ENCODE measurements at places on chromosomes 16 and 17. TPM values are rescaled to one million over a fixed set of nuclear protein-coding genes. Genes with fewer than 3 reads are reported as not detected.
A peak's percentile ranks its signal among the peaks of the same experiment; 100 is the strongest.

The SLC52A1 gene
- 0.54 TPM for total RNA-seq

The SPN gene
- 5.8 TPM for total RNA-seq

The ICAM2 gene
- total RNA-seq: 60.3 TPM

DNA sequence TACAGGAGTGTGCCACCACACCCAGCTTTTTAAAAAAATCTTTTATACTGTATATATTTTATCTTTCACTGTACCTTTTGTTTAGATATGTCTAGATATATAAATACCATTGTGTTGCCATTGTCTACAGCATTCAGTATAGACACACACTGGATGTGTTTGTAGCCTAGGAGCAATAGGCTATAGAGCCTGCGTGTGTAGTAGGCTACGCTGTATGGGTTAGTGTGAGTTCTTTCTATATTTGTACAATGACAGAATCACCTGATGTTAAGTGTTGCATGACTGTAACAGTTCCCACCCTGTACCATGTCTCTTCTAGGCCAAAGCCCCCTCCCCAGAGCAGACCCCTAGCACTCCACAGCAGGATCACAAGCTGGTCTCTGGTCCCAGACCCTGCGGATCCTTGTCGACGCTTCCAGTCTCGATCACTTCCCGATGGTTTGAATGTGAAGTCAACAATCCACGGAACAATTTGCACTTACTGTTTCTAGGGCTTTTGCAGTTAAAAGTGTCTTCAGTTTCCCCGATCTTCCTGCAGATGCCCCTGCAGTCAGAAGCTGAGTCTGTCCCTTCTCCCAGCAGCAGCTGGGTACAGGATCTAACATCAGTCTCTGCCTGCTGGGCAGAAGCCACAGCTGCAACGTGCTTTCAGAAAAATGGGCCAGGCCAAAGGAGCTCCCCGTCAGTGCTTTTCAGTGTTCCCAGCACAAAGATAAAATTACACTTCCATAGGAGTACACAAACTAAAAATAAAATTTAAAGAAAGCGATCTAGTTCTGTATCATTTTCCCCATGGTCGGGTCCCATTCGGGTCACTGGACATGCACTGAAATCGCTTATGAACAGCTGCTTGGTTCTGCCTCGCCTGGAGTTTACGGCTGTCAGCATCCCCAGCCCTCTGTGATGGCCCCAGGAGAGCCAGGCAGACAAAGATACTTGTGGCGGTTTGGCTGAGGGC, 35.4 kb downstream of the ADAM11 start:
- no peak for DNase-seq
- H3K27me3 ChIP-seq: no peaks in the 10 kb centered on the region
- no peaks in the 10 kb centered on the region for H3K4me1 ChIP-seq
- peaks cover 10% of the 10 kb centered on the region for H3K36me3 ChIP-seq

GRCh38 chr17:37458805-37459204, 30.9 kb upstream of the DUSP14 start:
- peaks cover 15% of the 10 kb centered on the region for H3K36me3 ChIP-seq
- no peaks in the 10 kb centered on the region for H3K27me3 ChIP-seq
- no peak for DNase-seq
- no peak overlapping the region for H3K27ac ChIP-seq
- no peaks in the 10 kb centered on the region for H3K4me1 ChIP-seq

DNA sequence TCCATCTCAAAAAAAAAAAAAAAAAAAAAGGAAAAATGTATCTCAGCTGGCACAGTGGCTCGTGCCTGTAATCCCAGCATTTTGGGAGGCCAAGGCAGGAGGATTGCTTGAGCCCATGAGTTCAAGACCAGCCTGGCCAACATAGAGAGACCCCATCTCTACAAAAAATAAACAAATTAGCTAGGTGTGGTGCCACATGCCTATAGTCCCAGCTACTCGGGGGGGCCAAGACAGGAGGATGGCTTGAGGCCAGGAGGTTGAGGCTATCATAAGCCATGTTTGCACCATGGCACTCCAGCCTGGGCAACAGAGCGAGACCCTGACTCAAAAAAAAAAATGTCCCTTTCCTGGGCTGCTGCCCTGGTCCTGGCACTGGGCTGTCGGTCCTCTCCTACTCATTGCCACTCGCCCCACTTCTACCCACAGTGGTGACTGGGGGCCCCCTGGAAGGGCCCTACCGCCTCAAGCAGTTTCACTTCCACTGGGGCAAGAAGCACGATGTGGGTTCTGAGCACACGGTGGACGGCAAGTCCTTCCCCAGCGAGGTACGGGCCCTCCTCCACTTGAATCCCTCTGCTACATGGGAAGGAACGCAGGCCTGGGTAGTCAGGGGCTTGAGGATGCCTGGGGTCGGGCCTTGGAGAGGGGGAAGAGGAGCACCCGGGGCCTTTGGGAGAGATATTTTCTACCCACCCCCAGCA, 6.1 kb downstream of the CA7 start:
- H3K27me3 ChIP-seq: no peaks in the 10 kb centered on the region
- no peak overlapping the region for H3K27ac ChIP-seq
- H3K4me3 ChIP-seq: no peak overlapping the region
- no peak for DNase-seq
- H3K36me3 ChIP-seq: no peaks in the 10 kb centered on the region

GRCh38 chr17:55286681-55287589, 22.2 kb downstream of the HLF start:
- peak overlapping the region; percentile 97 for H3K27ac ChIP-seq
- peaks cover 18% of the 10 kb centered on the region for H3K4me1 ChIP-seq
- peak; percentile 76 for DNase-seq
- no peaks in the 10 kb centered on the region for H3K36me3 ChIP-seq

- H3K27ac ChIP-seq: no peak overlapping the region
- H3K36me3 ChIP-seq: no peaks in the 10 kb centered on the region
- H3K4me1 ChIP-seq: no peaks in the 10 kb centered on the region
- DNase-seq: no peak
- no peak overlapping the region for H3K4me3 ChIP-seq
Measured at GRCh38 chr17:28151001-28151400, 108.5 kb downstream of the NLK start.

GRCh38 chr16:3328643-3329042, 23.3 kb downstream of the ZNF75A start:
- H3K36me3 ChIP-seq: no peaks in the 10 kb centered on the region
- H3K4me3 ChIP-seq: no peak overlapping the region
- DNase-seq: no peak
- no peak overlapping the region for H3K27ac ChIP-seq

DNA sequence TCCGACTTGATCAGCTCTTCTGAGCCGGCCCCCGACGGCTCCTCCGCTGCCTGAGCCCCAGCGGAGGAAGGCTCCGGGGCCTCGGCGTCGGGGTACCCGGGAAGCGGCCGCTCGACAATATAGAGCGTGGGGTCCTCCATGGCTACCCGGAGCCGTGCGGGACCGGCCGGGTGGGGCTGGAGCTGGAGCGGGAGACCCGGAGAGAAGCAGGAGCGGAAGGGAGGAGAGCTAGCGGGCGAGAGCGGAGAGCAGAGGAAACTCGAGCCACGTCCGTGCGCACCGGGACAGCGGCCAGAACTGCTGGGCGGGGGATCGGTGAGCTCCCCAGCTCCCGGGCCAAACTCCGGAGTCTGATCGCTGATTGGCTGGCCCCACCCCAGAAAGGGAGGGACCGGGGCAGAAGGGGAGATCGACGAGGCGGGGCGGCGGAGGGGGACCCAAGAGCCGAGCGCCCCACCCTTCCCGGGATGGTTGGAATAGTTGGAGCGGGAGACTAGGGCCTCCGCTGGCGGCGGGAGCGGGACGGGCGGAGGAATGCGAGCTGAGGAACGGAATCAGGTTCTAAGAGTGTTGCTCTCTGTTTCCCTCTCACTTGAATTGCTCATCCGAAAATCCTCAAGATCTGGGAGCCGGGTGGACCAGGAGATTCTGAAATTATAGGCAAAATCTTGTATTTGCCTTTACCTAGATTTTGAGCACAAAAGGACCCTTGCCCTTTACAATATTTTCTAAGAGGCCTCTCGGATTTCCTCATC, at the start of gene CAVIN1:
Gene CAVIN1 (minus strand): TSS at position 299 of the 755 bp plus-strand sequence. CDS start 159 bp downstream, at position 140.
- peak within 1 kb of the TSS; percentile 90 for H3K4me3 ChIP-seq
- H3K27me3 ChIP-seq: no peaks in the 10 kb centered on the region
- DNase-seq: peak; percentile 99
- H3K36me3 ChIP-seq: peaks cover 2% of the 10 kb centered on the region
- peaks cover 4% of the 10 kb centered on the region for H3K4me1 ChIP-seq
- peak within 1 kb of the TSS; percentile 99 for H3K27ac ChIP-seq

Data from lung (tissue), 17 donors.